ENCODE measurements at places on chromosomes 7 and 10.

GRCh38 chr10:97876402-97876801, 26.8 kb downstream of the GOLGA7B start:
- DNase-seq = no peak

GRCh38 chr10:5584895-5585516, 60.2 kb downstream of the CALML3 start:
- DNase-seq = no peak

- DNase-seq = no peak
Measured at GRCh38 chr7:127793582-127793981, 141.6 kb downstream of the SND1 start.

DNA sequence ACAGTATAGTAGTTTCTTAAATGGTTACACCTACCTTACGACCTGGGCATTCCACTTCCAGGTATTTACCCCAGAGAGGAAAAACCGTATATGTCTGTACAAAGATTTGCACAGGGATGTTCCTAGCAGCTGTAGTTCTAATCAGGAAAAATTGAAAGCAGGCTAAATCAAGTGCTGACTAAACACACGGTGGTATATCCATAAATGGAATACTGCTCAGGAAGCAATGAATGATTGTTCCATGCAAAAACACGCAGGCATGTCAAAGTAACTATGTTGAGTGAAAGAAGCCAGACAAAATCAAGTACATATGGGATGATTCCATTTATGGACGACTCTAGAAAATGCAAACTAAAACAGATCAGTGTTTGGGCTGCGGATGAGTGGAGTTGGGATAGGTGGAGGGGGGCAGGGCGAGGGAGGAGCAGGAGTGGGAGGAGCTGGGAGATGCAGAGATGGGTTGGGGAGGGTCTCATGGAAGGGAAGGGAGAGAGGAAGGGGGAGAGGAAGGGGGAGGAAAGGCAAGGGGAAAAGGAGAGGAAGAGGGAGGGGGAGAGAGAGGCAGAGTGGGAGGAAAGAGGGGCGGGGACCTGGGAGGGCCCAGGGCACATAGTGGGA, 484 bp upstream of the MSRB2 start:
- no peak for DNase-seq

GRCh38 chr7:100516135-100516812, 22.7 kb upstream of the AGFG2 start:
- DNase-seq = no peak

DNA sequence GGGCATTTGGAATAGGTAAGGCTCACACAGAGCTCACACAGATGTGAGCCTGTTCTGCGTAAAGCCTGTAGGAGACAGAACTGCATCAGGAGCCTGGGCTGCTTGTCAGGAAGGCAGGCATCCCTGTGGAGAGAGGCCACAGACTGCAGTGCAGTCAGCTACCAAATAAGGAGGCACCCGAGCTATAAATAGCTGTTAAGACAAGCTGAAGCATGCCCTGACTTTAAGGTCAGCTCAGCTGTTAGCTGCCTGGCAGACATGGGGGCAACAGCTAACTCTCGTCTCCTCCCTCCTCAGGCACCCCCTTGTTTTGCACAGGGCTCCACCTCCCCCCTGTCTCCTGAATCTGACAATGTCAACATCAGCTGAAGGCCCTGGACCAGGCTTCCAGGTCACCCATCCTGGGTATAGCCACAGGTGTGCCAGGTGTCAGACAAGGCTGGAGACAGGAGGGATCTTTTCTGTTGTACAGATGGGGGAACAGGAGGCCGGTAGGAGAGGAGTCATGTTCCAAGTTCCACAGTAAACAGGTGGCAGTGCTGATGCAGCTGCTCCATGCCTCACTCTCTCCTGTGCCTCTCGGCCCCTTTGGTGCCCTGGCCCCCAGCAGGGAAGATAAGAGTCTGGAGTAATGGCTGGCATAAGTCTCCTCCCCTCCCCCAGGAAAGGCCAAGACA, 27.6 kb upstream of the MKRN1 start:
- no peak for DNase-seq

- no peak for DNase-seq
Measured at GRCh38 chr10:5816170-5816569, 2.9 kb upstream of the GDI2 start.

DNA sequence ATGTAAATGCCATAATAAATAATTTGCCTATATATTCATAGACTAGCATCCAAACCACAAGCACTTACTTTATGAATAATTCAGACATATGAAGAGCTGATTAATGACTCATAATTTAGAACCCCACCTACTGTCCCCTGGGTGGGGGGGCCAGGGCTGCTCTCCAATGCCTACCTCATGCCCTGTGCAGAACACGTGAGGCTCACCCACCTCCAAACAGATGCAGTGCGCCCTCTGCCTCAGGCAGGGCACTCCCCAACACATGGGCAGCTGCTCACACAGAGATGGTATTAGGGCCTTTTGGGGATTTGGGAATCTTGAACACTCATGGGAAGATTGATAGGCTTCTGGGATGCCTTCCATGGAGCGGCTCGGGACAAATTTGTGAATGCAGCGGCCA, 75.1 kb upstream of the INSIG1 start:
- DNase-seq = no peak

DNA sequence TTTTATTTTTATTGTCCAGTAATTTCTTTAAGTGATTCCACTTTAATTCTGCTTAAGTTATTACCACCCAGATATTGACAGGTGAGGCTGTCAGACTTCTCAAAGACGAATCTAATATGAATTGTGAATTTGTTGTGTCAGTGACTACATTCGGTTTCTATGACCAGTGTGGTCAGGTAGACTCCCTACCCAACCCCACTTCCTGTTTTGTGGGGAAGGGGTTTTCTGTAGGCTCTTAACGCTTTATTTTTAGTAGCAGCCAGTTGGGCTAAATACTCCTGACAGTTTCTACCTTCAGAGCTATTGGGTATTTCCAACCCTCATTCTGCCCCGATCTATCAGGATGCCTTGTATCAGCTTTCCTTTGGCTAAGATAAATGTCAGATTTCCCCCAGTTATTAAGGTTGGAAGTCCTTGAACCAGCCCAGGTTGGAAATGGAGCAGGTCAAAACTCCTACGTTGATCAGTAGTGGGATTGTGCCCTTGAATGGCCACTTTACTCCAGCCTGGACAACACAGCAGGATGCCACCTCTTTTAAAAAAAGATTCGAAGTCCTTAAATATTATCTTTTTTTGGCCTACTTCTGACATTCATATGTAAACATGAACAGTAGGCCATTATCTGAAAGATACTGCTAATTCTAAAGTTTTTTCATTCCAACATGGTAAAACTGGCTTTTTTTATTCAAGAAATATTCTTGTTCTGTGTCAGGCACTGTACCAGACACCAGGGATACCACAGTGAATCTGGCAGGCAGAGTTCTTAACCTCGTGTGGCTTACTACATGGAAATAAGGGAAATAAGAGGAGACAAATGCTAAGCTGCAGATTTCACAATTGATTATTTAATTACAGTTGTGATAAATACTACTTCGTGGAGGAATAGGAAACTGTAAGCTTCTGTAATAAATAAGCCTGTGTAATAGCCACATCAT, 133.3 kb upstream of the SAMD8 start:
- no peak for DNase-seq

All from bone marrow (tissue), 2 donors.